Activated CD4-positive, alpha-beta memory T cell treated with anti-CD3 and anti-CD28 coated beads, Interleukin-2, amount 10 ng/mL, durations not matched to agents 7 days and 5 days (primary cell): ENCODE measurements at places on chromosomes 12 and 14.

DNA sequence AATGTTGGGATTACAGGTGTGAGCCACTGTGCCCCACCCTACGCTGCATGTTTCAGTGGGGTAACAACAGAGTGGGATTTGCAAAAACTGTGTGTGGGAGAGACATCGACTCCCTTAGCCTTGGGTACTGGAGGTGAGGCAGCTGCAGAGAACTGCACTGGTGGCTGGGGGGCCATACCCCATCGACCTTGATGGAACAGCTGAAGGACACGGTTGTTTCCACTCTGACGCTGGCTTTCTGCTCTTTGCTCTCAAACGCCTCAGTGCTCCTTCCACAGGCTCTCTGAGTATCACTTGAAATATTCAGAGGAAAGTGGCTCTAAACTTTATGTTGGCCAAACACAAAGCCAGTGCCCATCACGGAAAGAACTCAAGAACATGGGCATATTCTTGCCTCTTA, 30.8 kb upstream of the LRRC10 start:
- no peak for DNase-seq

GRCh38 chr12:31928246-31929026, 30.8 kb upstream of the RESF1 start:
- peak; percentile 42 for DNase-seq

DNA sequence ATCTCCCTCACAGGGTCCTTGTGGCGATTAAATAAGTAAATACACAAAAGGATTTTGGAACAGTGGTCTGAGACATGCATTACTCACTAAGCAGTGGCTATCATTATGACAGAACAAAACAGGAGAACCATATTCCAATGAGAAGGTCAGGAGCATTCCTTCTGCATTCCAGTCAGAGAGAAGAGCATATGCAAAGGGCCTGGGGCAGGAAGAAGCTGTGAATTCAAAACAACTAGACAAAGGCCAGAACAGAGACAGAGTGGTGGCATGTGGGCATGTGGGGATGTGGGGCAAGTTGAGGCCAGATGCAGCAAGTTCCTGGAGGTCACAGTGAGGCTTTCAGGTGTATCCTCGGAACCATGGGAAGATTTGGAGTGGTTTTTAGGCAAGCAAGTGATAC, 70.1 kb upstream of the VRK1 start:
- no peak for DNase-seq

GRCh38 chr14:98183556-98183955, 1088.4 kb downstream of the BCL11B start:
- no peak for DNase-seq

DNA sequence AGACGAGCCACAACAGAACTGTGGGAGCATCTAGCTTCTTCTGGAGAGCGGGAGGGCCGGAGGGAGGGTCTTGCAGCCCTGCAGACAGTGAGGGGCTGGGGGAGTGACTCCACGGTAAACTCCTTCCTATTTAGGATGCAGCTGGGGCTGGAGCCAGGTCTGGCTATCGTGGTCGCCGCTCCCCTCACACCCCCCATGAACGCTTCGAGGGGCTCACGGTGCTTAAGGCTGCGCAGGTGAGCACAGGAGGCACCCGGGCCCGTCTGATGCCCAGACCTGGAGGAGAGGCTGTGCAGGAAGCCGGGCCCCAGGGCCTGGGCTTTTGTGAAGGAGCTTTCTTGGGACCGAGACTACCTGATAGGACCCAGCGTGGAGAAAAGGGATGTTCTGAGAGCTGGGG, 3.9 kb upstream of the GNB3 start:
- DNase-seq = no peak

GRCh38 chr14:82689948-82690347, 1156.3 kb upstream of the SEL1L start:
- DNase-seq = no peak

DNA sequence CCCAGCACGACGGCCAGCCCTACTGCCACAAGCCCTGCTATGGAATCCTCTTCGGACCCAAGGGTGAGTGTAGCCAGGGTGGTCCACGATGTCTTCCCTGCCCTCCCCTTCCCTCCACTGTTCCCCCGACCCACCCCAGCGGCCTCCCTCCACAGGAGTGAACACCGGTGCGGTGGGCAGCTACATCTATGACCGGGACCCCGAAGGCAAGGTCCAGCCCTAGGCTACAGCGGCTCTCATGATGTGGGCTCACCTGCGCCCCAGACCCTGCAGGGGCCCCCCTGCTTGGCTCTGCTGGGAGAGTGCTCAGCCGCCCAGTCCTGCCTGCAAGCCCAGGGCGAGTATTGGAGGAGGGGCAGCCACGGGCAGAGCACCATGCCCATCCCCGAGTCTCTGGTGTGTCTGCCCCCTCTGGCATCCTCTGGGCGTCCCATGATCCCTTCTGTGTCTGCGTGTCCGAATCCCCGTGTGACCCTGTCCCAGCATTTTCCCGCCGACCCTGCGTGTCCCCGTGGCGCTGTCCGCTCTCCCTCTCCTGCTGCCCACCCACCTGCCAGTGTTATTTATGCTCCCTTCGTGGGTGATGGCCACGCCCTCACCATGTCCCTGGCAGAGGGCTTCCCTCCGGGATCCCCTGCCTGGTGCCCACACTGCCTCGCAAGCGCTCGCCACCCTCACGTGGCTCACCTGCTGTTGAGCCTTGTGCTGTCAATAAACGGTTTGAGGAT, 5.0 kb downstream of the CRIP2 start:
- DNase-seq = no peak

GRCh38 chr12:25266497-25266896, 15.8 kb upstream of the KRAS start:
- no peak for DNase-seq

- DNase-seq = no peak
These were observed 129.6 kb upstream of the GARIN2 start for GRCh38 chr14:67059596-67059995.

DNA sequence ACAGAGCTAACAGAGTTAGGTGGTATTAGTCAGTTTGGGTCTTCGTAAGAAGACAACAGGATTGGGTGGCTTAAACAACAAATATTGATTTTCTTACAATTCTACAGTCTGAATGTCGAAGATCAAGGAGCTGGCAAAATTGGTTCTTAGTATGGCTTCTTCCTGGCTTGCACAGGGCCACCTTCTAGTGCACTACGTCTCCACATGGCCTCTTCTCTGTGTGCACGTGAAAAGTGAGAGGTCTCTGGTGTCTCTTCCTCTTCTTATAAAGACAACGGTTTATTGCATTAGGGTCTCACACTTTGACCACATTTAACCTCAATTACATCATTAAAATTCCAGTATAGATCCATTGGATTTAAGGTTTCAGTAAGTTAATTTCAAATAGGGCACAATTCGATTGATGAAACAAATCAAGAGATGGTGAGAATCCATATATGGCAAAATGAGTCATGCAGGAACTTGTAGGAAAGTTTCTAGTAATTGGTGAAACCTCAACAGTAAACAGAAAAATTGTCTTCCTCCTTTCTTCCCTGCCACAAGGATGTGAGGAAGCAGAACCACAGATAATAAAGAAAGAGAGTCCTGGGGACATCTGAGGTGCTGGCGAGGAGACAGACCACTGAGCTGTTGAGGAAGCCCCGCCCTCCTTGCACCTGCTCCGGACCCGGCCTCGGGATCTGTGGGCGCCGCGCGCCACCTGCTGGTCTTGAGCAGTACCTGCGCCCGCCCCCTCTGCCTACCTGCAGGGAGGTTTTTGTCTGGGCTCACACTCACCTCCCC, 846.7 kb downstream of the TMEM121 start:
- DNase-seq = peak; percentile 80

DNA sequence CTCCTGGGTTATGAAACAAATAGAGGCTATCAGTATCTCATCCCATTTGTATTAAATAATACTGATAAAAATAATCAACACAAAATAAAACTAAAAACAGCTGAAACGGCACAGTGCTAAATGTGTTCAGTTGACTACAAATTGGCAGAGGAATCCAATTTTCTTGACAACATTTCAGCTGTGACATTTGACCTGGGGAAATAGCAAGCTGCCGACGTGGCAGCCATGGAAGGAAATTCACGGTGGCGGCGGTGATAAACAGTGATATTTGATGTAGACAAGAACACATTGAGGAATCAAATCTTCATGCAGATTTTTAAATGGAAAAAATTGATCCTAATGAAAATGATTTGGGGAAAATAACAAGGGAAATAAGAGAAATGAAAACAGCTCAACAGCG, 159.1 kb upstream of the RTL1 start:
- DNase-seq = no peak

- no peak for DNase-seq
These were observed 96.2 kb downstream of the CPSF2 start for GRCh38 chr14:92217936-92218335.

DNA sequence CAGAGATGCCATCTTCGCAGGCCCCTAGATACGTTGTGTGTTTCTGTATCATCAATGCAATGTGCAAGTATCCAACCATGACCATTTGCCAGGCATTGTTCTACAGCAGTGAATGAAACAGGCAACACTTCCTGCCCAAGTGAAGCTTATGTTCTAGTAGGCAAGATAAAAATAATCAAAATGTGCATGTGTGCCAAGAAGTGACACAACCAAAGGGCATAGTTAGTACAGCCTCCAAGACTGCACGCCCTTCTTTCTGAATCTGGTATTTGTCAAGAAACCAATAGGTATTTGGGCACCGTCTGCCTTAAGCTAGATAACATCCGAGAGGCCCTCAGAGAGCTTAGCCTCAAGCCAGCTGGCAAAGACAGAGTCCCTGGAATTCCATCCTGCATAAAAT, 152.0 kb downstream of the TMEM132C start:
- no peak for DNase-seq

GRCh38 chr14:72962829-72963312, 36.6 kb downstream of the DCAF4 start:
- DNase-seq = no peak

DNA sequence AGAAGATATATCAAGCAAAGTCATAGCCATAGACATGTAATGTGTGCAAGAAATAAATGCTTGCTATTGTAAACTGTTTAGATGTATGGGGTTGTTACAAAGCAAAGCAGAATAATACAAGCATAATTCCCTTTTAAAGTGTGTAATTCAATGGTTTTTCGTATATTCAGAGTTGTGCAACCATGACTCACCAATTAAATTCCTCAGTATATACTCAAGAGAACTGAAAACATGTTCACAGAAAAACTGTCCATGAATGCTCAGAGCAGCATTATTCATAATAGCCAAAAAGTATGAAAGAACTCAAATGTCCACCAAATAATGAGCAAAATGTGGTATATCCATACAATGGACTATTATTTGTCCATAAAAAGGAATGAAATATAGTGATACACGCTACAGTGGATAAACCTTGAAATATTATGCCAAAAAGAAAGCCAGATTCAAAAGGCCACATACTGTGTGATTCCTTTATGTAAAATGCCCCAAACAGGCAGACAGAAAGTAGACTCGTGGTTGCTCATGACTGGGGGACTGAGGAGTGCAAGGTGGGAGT, 9.3 kb downstream of the GXYLT1 start:
- DNase-seq = no peak

DNA sequence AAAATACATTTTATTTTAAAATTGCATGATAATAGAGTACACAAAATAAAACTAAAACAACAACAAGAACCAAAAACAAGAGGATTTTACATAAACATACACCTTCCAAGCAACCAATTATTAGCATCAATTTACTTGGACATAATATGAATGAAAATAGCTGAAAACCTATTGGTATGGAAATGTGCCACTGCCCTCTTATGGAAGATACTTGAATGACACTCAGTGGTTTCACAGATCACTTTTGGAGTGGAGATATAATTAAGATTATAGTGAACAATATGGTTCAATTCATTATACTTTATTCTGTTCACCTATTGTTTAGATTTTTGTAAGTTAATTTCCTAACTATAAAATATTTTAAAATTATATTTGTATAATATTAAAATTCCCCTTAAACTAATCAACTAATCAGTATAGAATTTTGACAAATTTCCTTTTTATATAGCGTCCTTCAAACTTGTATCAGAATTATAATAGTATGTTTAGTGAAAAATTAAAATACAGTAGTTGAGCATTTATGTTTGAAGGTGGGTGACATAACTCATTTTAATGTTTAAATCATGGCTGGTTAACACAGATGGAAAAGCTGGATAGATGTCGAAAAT, 70.1 kb downstream of the SLC6A15 start:
- no peak for DNase-seq

GRCh38 chr12:94167756-94168416, 19.5 kb downstream of the PLXNC1 start:
- DNase-seq = no peak

GRCh38 chr12:120453977-120454376, 7.7 kb downstream of the GATC start:
- DNase-seq = no peak

DNA sequence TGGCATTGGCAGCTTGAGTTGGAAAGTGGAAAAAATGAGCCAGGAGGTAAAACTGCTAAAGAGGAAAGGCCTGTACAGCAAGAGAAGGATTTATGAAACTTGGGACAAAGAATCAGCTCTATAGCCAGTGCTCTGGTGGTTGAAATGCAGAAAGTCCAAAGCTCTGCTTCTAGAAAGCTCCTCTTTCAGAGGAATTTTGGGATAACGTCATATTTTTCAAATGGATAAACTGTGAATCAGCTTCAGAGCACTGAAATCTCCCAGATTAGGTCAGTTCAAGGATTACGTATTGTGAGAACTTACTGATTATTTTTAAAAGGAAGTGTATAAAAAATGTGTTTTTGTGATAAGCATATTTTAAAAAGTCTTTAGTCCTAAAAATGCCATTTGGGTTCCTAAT, 203.1 kb upstream of the CNOT2 start:
- DNase-seq = no peak

DNA sequence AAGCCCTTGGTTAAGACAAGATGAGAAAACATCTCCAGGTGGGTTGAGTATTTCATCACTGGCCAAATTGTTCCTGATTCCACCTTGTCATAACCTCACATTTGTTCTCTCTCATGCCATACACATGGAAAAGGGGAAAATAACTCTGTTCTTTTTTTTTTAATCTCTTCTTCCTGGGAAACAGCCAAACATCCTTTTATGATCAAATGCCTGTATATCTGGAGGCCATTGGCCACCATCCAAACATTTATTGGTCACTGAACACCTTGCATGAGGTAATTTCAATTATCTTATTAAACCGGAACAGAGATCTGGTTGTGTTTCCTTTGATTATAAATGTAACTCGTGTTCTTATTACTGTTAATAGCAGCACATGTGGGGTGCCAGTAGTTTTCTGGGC, 469.6 kb downstream of the NPAS3 start:
- DNase-seq = no peak

GRCh38 chr14:31968107-31968810, 108.8 kb upstream of the ARHGAP5 start:
- DNase-seq = no peak

DNA sequence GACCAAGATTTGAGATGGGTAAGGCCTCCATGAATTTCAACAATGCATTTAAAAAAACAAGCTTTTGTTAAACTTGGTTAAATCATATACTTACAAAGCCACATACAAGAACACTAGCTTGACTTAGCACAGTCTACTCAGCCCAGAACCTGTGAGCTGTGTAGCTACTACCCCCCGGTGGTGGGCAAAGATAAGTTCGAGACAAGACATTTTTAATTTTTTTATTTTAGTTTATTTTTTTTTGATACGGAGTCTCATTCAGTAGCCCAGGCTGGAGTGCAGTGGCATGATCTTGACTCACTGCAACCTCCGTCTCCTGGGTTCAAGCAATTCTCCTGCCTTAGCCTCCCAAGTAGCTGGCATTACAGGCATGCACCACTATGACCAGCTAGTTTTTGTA, 3.7 kb upstream of the NECAP1 start:
- DNase-seq = peak; percentile 65
